ENCODE measurements at places on chromosomes 5 and 9.

GRCh38 chr9:93126825-93127368 lies 7.2 kb downstream of the NINJ1 start:
- DNase-seq = no peak

GRCh38 chr5:36607114-36607571 lies 737 bp downstream of the SLC1A3 start:
- no peak for DNase-seq

DNA sequence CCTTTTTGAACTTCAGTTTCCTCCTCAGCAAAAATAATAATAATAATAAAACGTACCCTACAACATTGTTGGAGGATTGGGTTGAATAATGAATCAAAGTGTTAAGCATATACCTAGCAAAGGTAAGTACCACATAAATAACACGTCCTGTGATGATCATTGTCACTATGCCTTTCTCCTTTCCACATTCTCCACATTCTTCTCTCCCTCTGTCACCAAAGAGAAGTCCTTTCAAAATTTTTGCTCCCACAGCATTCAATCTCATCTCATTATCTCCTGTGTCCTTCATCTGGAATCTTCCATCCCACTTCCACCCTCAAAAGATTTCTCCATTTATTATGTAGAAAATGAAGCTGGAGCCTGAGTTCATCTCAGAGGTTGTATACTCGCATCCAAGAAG lies 7.2 kb upstream of the ALDOB start:
- DNase-seq = no peak

GRCh38 chr5:160260881-160261815 lies 31.8 kb downstream of the FABP6 start:
- no peak for DNase-seq

DNA sequence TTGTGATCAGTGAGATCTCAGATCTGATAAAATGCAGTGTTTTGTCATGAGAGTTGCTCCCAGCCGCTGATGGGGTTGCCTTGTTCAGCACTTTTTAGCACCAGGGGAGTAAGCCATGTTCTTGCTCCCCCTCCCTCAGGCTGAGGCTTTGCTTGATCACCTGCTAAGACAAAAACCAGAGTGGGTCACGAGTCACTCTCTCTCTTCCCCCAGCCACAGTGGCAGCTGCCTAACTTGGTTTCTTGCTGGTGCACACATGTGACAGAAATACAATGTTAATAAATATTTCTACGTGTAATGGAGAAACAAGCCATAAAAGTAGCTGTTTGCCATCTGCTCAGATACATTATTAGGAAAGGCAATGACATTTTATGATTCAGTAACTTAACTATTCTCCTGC lies 212.4 kb upstream of the DMRT1 start:
- no peak for DNase-seq

DNA sequence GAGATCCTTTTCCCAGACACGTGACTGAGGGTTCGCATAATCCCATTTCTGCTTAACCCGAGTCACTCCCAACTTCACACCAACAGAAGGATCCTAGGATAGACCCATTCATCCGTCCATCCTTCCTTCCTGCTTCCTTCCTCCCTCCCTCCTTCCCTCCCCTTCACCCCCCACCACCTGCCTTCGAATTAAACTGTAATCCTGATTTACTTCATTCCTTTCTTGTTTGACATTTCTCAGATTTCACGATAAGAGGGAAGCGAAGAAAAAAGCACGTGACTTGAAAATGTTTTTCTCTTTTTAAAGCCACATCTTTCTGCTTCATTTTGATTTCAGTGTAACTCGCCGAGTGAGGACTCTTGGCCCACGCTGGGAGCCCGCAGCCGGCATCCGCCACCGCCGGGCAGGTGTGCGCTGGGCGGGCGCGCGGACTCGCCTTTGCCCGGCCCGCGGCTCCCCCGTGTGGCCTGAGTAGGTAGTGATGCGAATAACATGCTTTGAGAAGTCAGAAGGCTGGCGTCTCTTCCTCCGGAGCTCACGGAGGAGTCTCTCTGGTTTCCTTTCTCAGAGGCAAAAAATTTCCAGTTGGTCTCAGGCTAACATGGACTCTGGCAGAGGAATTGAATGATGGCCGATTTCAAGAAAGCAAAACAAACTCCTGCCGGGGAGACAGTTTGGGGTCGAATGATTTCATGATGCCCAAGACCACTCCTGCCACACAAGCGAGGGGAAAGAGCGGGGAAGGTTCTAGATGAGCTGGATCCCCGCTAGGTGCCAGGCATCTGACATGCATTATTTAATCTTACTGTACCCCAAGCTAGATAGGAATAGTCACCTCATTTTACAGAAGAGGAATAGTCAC lies 117.7 kb downstream of the SLC12A2 start:
- peak; percentile 74 for DNase-seq

- no peak for DNase-seq
Observed at GRCh38 chr5:14356305-14356704, 213.2 kb downstream of the TRIO start.

DNA sequence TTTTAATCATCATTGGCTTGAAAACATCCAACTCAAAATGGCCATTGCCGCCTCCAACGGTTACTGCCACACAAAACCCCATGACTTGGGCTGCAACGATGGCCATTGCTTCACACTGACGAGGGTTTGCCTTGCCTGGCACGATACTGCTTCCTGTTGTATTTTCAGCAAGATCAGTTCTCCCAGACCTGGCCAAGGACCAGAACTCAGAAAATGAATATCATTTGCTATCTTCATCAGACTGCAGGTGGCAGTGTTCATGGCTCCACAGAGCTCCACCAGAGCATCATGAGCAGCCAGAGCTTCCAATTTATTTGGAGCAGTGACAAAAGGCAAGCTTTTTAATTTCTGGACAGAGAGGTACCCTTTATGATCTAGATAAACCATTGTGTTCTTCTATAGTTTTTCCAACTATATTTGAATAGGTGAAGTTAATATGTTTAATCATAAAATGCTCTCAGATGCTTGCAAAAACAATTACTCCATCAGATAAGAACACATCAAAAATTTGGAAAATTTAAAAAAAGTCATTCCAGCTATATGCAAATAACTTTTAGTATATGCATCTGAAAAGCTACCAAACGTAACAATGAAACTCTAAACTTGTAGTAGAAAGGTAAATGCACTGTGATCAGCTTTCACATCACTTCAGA lies 10.4 kb downstream of the AMACR start:
- DNase-seq = no peak

GRCh38 chr9:34830068-34830467 lies 120.1 kb upstream of the CCL21 start:
- DNase-seq = no peak

- DNase-seq = no peak
Observed at GRCh38 chr5:140883373-140883772, 1.4 kb downstream of the PCDHA13 start.

GRCh38 chr5:34059977-34060376 lies 17.0 kb upstream of the C1QTNF3 start:
- no peak for DNase-seq

DNA sequence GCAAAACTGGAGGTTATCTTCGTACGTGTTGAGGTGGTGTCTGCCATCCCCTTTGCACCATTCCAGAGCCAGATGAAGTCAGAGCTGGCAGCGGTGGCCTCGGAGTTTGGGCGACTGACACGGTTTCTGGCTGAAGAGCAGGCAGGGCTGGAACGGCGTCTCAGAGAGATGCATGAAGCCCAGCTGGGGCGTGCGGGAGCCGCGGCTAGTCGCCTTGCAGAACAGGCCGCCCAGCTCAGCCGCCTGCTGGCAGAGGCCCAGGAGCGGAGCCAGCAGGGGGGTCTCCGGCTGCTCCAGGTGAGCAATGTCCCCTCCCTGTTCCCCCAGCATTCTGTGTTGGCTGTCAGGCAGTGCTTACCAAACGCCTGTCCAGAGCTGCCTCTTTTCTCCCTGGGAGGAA lies 9.5 kb downstream of the TRIM41 start:
- no peak for DNase-seq

DNA sequence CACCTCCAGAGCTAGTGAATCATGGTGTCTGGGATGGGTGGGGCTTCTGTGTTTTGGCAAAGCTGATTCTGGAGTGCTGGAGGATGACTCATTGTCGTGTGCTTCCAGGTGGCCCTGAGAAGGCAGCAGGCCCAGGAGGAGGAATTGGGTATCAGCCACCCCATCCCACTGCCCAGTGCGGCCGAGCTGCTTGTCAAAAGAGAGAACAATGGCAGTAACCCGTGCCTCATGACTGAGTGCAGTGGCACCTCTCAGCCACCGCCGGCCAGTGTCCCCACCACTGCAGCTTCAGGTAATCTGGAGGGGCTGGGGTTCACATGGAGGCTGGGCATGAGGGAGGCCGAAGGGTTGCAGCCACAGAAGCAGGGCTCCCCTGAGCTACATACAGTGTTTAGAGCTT lies 5.4 kb downstream of the DMRT1 start:
- no peak for DNase-seq

- DNase-seq = no peak
Observed at GRCh38 chr5:177538876-177539275, 15.5 kb downstream of the FAM193B start.

DNA sequence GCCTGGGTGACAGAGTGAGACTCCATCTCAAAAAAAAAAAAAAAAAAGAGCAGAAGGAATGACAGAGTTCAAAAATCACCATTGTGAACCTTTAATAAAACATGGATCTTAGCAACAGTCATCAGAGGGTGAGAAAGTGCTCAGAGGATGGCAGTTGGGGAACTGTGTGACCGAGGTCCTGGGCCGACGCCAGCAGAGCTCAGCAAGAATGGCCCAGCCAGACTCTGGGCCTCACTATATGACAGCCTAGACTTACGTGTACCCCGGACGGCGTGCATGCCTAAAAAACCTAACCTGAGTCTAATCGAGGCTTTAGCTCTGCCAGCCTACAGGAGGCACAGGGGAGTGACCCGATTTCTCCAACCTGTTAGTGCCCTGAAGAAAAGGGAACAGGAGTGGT lies 64.3 kb downstream of the MVB12B start:
- DNase-seq = no peak

- no peak for DNase-seq
Observed at GRCh38 chr5:79875230-79875629, 115.8 kb downstream of the MTX3 start.
